Right kidney (tissue), 9 donors: ENCODE measurements at places on chromosomes 5 and 9.

- DNase-seq, result no peak
These were observed 25.2 kb upstream of the NREP start for GRCh38 chr5:111782216-111782615.

- DNase-seq, result peak; percentile 78
These were observed 1.8 kb downstream of the POU4F3 start for GRCh38 chr5:146340260-146341081.

DNA sequence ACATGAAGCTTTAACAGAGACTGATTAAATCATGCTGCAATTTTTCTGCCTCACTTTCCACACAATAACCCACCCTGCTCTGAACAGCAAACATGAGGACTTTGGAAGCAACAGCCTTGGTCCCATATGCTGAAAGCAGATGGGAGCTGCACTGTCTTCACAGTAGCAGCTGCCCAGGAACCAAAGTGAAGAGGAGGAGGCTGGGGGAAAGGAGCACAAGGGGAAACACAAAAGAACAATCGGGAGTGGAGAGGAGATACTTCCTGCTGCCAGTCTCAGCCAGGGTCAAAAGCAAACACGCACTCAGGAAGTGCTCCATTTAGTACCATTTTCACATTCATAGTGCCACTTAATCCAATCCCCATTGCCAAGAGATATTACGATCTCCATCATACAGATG is 183.3 kb upstream of the PUM3 start:
- DNase-seq, result no peak

GRCh38 chr9:130023144-130023787 is 19.7 kb downstream of the FNBP1 start:
- no peak for DNase-seq

DNA sequence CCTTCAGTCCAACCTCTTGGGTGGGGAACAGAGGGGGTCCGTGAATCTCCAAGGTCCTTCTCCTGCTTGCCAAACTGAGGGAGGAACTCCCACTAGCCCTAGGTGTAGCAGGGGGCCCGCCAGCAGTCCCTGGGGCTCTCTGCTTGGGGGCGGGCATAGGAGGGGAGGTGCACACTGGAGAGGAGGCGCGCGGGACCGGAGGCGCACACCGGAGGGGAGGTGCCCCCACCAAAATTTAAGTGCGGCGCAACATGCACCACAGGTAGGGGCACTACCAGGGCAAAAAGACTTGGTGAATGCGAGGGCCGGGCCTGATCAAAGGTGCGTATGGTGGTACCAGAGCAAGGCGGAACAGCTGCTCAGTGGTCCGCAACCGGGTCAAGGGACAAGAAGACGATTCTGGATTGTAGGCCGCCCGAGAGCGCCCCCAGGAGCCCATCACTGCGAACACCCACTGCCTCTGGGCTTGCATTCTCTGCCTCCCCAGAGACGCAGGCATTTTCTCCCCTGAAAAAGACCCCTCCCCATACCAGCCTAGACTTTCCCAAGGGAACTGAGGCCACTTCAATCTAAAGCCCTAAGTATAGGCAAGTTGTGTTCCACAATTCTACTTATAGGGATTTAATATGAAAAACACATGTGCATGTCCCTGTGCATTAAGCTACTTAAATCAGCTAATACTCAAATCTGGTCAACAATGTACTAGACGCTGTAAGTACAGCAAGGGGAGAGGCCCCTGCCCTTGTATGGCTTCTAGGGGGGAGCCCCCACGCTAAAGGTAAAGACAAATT is 50.6 kb downstream of the TGFBI start:
- peak; percentile 47 for DNase-seq

- DNase-seq, result no peak
These were observed 162.1 kb downstream of the CCDC192 start for GRCh38 chr5:127865273-127865672.

DNA sequence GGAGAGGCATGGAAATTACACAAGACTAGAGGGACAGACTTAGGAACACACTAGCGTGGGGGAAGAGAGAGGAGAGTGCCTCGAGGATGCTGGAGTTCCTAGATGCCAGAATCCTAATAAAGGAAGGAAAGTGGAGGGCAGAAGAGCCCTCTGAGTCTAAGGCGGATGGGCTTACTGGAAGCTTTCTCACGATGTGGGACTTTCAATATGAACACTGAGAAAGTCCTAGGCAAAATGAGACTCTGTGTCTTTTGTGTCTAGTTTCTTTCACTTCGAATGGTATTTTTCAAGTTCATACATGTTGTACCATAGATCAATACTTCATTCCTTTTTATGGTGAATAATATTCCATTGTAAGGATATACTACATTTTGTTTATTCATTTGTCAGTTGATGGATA is 239.4 kb downstream of the NSG2 start:
- no peak for DNase-seq
